Ascending aorta (tissue), 2 donors: ENCODE measurements at places on chromosomes 7 and 10. TPM values are rescaled to one million over a fixed set of nuclear protein-coding genes. Genes with fewer than 3 reads are reported as not detected.

SRRM3 gene
- 3.4 TPM for total RNA-seq

IFT22 gene
- total RNA-seq, result 19.8 TPM

DNA sequence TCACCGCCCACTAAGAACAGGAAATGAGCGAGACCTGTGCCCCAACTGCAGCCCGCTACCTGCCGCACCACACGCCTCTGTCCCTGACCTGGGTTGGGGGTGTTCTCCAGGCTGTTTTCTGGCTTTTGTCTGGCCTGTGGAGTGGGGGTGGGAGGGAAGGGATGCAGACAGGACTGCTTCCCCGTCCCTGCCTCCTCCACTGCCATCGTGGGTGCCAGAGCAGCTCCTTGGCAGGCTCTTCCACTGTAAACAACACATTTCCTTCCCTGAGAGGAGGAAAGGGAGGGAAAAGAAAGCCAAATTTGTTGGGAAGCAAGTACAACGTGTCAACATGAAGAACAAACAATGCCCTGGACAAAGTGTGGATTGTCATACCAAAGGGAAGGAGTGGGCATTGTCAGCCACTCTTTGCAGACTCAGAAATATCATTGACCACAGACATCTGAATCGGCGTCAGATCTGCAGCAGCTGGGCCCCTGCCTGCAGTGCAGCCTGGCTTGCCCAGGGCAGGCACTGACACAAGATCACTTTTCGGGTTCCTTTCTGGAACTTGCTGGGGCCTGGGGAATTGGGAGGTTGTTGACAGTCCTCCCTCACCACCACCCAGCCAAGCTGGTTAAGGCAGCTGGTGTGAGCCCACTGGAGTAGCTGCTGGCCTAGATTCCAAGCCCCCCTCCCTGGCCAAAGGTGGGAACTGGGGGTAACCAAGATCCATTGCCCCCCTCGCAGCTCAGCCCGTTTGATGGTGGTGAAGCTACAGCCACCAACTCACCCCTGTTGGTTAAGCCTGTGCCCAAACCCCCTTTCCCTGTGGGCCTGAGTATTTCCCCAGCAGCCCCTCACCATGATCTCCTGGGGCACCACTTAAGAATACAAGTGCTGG lies 22.6 kb upstream of the TRIM8 start:
- peak overlapping the region; percentile 95 for H3K27ac ChIP-seq
- H3K4me3 ChIP-seq, result no peak overlapping the region
- DNase-seq, result no peak
- H3K4me1 ChIP-seq, result peaks cover 47% of the 10 kb centered on the region
- peaks cover 3% of the 10 kb centered on the region for H3K36me3 ChIP-seq

GRCh38 chr7:79317728-79318127 lies 135.7 kb downstream of the MAGI2 start:
- H3K27me3 ChIP-seq, result no peaks in the 10 kb centered on the region
- no peak overlapping the region for H3K4me3 ChIP-seq
- H3K36me3 ChIP-seq, result no peaks in the 10 kb centered on the region
- DNase-seq, result no peak
- H3K27ac ChIP-seq, result no peak overlapping the region

DNA sequence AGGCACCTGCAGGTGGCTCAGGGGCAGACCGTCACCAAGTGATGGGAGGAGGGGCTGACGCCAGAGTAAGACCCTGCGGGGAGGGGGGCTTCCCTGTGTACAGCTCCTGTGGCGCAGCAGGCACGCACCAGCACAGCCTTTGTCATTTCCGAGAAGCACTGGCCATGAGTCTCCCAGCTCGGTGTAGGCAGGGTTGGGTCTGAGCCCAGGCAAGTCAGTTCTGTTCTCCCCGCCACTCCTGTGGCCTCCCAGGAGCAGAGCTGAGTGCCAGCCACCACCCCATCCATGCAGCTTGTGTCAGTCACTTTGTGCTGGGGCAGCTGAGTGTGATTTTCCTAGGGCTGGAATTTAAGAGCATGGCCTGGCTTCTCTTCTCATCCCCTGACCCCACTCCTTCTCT lies 13.2 kb downstream of the CPSF4 start:
- no peak overlapping the region for H3K27ac ChIP-seq
- peaks cover 72% of the 10 kb centered on the region for H3K36me3 ChIP-seq
- H3K4me1 ChIP-seq, result no peaks in the 10 kb centered on the region
- no peak overlapping the region for H3K4me3 ChIP-seq
